ENCODE measurements at places on chromosomes 6 and 20.

GRCh38 chr6:75402296-75402695 is 91.3 kb downstream of the FILIP1 start:
- no peak for DNase-seq

DNA sequence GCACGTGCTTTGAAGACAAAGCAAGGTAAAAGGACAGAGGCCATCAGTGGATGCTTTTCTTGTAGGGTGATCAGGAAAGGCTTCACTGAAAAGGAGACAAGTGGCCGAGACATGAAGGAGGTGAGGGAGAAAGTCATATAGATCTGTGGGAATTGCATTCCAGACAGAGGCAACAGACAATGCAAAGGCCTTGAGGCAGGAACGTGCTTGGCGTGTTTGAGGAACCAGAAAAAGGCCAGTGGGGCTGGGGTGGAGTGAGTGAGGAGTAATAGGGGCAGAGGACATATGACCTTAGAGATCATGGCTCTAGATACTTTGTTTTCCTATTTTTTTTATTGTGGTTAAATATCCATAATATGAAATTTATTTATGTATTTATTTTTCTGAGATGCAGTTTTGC is 10.5 kb upstream of the SALL4 start:
- no peak for DNase-seq

GRCh38 chr6:41655646-41656001 is 17.4 kb downstream of the MDFI start:
- no peak for DNase-seq

DNA sequence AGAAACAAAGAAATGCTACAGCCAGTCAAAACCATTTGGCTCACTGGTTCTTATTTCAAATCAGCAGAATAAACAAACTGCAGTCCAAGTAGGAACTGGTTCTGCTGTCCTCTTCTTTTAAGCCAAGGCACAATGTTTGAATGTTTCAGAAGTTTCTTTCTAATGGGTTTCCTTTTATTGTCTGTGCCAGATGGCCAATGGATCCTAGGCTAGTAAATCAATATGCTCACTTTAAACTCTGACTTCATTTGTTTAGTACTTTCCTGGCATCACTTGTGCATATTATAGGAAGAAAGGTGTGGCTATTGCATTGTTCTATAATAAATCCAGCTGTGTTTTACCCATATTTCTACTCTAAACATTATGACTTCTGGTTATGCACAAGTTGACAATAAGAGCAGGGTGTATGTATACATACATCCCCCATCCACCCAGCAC is 99.7 kb upstream of the PLCB4 start:
- no peak for DNase-seq

DNA sequence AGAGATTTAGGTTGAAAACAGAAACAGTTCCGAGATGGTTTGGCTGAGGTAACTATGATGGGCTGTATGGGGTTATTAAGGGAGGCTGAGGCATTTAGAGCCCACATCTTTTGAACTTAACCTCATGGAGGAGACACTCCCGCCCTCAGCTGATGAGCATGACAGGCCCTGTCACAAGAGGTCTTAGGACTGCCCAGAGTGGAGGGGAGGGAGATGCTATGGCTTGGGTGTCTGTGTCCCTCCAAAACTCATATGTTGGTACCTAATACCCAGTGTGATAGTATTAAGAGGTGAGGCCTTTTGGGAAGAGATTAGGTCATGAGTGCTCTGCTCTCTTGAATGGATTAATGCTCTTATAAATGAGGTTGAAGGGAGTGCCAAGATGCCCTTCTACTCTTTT is 126.6 kb downstream of the CDC5L start:
- no peak for DNase-seq

DNA sequence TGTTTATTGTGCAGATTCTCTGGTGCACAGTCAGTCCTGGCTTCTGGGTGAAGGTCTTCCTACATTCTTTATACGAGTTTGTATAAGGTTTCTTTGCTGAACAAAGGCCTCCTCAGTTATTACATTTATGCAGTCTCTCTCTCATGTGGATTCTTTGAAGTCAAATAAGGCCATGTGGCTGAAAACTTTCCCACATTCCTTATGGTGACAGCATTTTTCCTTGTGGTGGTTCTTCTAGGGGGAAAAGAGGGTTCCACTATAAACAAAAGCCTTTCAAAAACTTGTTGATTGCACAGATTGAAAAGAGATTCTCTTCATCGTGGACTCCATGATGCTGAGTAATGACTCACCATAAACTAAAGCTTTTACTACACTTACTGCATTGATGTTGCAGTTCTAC is 19.2 kb downstream of the ZSCAN12 start:
- no peak for DNase-seq

DNA sequence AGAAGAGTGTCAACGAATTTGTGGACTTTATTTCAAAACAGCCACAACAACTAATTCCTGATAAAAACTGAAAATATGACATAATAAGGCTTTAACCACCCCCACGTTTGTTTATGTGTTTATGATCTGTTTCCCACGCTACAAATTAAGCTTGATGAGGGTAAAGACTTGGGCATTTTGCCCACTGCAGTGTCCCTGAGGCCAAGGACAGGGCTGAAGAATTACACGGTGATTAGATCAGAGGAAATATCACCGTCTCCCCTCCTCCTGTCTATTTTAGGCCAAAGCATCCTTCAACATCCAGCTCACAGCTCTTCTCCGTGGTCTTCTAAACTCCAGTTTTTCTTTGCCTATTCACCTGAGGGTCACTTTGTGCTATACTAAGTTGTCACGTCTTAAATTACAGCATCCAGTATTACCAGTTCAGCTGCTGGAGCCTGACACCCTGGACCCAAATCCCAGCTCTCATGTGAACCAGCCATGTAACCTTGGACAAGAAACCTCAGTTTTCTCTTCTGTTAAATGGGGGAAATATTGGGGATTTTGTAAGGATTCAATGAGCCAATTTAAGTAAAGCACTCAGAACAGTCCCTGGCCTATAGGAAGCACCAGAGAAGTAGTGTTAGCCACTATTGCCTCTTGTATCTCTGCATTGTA is 15.2 kb upstream of the ARFGEF2 start:
- no peak for DNase-seq

DNA sequence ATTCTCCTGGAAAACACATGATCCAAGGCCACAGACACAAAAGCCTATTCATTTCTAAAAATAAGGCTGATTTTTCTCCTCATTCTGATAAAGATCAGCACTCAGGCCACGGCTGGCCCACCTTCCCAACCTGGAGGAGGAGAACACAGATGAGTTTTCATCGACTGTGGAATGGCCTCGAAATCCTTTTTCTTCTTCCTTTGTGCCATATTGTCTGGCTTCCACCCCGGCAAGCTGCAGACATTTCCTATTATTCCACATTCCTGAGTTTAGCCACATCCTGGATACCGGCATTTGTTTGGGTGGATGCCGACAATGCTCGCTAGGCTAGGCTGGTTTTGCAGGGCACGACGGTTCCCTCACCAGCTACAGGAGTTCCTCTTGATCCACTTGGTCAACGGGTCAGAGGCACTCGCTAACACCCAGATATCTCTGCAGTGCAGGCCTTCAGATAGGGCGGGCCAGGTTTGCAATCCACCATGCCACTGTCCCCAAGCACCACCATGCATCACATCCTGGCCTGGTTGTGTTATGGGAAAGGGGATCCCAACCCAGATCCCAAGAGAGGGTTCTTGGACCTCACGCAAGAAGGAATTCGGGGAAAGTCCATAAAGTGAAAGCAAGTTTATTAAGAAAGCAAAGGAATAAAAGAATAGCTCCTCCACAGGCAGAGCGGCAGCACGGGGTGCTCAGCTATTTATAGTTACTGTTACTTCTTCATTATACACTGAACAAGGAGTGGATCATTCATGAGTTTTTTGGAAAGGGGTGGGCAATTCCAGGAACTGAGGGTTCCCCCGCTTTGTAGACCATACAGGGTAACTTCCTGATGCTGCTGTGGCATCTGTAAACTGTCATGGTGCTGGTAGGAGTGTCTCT is 4.2 kb upstream of the CTSZ start:
- DNase-seq = no peak

- DNase-seq = no peak
These were observed 155.4 kb downstream of the SYCP2 start for GRCh38 chr20:59777814-59778575.

- no peak for DNase-seq
These were observed 10.7 kb upstream of the IPCEF1 start for GRCh38 chr6:154367336-154367735.

- no peak for DNase-seq
These were observed 117.8 kb downstream of the IPCEF1 start for GRCh38 chr6:154238831-154239230.

DNA sequence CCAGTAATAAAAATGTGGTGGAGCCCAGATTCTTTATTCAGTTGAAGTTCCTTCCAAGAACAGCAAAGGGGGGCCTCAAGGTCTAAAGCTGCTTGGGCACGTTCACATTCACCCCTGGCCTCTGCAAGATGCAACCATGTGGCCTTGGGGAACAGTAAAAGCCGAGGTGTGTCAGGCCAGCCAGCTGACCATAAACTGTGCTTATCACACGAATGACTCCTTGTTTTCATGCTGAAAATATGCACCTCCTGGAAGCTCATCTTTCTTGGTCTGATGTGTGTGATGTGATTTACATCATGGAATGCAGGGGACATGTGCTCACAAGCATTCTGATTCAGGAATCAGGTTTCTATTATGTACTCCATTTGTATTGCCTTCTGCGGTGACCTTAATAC is 211.6 kb upstream of the MARCKS start:
- DNase-seq = no peak

DNA sequence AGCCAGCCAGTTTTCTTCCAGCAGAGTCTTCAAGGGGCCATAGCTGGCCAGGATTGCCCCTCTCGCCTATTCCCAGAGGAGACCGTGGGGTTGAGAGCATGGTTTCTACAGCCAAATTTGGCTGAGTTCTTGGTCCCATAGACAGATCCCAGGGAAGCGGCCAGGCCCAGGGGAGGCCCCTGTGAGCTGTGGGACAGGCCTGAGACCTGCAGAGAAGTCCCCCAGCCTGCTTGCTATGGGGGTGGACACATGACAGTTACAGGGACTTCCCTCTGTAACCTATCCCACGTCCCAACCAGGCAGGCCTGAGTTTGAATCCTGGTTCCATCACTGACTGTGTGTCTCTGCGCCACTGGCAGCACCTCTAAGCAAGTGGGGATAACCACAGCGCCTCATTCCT is 2.6 kb downstream of the TCF15 start:
- DNase-seq = no peak

DNA sequence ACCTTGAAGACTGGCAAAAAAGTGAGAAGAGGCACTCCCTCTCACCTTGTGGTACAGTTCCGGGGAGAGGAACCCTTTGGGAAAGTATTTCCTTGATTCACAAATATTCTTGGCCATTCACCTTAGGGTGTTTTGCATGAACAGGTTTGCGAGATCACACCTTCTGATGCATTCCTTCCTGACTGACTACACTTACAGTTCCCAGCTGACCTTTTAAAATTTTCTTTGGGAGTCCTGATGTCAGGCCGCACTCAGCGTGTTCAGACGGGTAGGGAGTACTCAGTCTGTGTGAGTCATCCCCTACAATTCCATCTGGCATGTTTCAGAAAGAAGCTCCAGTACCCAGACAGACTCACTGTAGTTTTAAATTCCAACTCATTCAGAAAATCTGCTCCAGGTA is 1.7 kb downstream of the ADGRF4 start:
- no peak for DNase-seq

- DNase-seq = no peak
These were observed 56.0 kb downstream of the SMOC2 start for GRCh38 chr6:168496997-168497331.

GRCh38 chr20:21048841-21049273 is 57.3 kb downstream of the LINC00237 start:
- DNase-seq = peak; percentile 6
